ENCODE measurements at places on chromosomes 3 and 15.

GRCh38 chr3:65864357-65864904, 174.3 kb downstream of the MAGI1 start:
- DNase-seq: no peak

- DNase-seq: no peak
These were observed 230.5 kb downstream of the MFSD1 start for GRCh38 chr3:159032311-159032710.

GRCh38 chr3:133527081-133527715, 46.3 kb upstream of the CDV3 start:
- DNase-seq: no peak

DNA sequence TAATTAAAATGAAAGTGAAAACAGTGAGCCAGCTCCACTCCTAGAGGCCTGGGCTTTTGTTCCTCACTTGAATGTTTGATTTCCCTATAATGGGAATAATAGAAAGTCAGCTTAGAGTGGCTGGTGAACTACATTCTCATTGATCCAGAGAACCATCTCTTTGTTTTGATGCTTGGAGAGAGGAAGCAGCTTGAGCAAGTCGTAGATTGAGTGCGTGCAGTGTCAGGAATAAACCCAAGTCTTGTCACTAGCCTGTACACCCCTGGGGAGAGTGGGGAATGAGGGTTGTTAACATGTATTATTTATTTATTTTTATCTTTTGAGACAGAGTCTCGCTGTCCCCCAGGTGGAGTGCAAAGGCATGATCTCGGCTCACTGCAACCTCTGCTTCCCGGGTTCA, 885 bp upstream of the LSG1 start:
- no peak for DNase-seq

GRCh38 chr3:61073566-61074165, 177.6 kb downstream of the FHIT start:
- DNase-seq: no peak

- no peak for DNase-seq
These were observed 29.2 kb upstream of the LIMD1 start for GRCh38 chr3:45565342-45565741.

- DNase-seq: no peak
These were observed 1.7 kb downstream of the P2RY14 start for GRCh38 chr3:151276687-151277042.

GRCh38 chr3:99648101-99648500, 9.7 kb downstream of the COL8A1 start:
- DNase-seq: no peak

GRCh38 chr3:178709051-178709450, 172.8 kb downstream of the KCNMB2 start:
- DNase-seq: no peak

DNA sequence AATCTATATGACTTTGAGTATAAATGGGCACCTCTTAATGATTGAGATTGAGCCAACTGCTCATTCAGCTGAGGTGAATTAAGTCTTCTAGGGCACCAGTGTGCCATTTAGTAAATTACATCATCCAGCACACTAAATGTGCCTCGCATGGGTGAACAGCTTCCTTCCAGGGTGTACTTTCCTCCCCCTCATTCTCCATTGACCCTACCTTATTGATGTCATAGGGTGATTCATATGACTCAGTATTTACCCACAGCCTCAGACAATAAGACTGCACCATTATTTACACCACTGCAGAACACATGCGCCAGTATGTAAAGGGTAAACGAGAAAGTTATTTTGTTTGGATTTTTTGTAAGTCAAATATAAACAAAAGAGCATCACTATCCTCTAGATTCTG, 185.2 kb upstream of the ARL6 start:
- DNase-seq: no peak

All from psoas muscle (tissue), 8 donors.